ENCODE measurements at places on chromosomes 3 and 15. TPM values are rescaled to one million over a fixed set of nuclear protein-coding genes. Genes with fewer than 3 reads are reported as not detected.

ABI3BP gene
- 31.6 TPM for total RNA-seq

GABRG3 gene
- 2.0 TPM for total RNA-seq

AGBL1 gene
- total RNA-seq: not detected

CPLX3 gene
- total RNA-seq: not detected

DNA sequence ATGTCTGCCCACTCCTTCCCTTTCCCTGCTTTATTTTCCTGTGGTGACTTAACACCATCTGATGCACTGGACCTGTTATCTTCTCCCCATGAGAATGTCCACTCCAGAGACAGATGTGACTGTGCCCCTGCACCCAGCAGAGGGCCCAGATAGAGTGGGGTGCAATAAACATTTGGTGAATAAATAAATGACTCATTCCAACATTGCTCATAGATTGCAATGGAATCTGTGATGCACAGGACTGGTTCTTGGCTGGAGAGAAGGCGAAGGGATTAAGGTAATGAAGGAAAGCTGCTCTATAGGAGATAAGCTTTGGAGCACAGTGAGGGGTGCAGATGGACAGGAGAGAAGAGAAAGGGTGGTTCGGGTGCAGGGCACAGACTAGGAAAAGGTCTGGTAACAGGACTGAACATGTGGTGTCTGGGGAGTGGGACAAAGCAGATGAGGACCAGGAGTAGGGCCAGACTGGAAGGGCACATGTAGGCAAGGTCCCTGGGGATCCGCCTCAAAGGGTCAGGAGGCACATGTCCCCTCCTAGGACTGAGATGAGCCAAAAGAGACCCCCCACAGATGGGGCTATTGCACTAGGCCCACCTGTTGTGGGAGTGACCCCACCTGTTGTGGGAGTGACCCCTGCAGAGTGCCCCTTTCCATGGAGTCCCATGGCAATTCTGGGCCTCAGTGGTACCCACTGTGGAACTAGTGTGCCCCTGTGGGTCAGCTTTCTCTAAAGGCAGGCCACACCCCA is 17.5 kb upstream of the POC1A start:
- DNase-seq: peak; percentile 76

GRCh38 chr15:68107142-68107541 is 53.0 kb downstream of the PIAS1 start:
- DNase-seq: no peak

- DNase-seq: peak; percentile 39
Observed at GRCh38 chr3:72633121-72633520, 215.1 kb downstream of the SHQ1 start.

GRCh38 chr3:136336329-136337100 is 86.4 kb downstream of the PCCB start:
- DNase-seq: no peak

GRCh38 chr3:18190646-18191045 is 234.5 kb downstream of the SATB1 start:
- DNase-seq: no peak
